ENCODE measurements at places on chromosomes 4 and X.

DNA sequence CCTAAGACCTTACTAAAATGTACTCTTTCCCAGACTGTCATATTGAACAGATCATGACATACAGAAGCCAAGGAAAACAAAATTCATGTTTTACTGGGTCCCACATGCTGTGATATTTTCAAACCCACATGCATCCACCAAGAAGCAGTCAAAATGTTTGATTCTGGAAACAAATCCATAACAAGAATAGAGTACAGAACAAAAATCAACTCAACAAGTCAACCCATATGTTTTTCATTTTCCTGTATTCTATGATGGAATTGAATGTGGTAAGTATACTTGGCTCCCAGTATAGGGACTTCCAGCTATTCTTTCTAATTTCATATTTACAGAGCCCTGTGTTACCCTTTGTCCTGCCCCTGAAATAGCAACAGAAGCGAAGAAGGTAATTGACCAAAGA is 106.8 kb downstream of the COL25A1 start:
- DNase-seq: no peak

- no peak for DNase-seq
Measured at GRCh38 chrX:122913134-122913533, 270.9 kb upstream of the GRIA3 start.

DNA sequence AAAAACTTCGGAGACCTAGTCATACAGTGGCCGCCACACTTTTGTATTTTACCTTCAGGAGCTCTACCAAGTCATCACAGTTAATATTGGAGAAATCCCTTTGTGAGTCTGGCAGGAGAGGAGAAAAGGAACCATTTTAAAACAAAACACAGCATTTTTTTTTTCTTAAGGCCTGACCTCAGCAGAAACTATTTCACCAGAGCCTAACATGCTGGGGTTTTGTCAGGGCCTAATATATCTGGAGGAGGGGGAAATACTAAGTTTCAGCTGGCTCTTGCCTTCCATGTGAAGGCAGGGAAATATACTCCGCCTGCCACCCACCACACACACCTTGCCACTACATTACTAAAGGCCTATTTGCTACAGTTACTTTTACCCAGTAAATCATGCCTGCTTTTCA is 26.5 kb upstream of the BDH2 start:
- no peak for DNase-seq

DNA sequence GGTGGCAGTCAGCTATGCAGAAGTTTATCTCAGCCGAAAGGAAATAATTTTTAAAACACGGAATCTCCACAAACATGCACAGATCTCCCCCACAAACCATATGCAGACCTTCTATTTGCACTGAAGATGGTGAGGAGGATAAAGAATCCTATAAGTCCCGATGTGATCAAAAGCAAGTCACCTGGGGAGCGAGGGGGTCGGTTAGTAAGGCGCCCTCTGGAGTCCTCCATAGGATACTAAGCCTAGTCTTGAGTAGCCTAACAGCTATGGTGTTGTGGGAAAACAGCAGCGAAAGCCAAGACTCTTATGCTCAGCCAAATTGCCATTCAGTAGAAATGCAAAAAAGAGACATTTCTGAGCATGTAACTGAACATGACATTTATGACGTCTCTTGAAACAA is 210.9 kb downstream of the FRMPD4 start:
- DNase-seq: no peak

- DNase-seq: no peak
Measured at GRCh38 chr4:143391895-143392294, 55.2 kb downstream of the GAB1 start.

DNA sequence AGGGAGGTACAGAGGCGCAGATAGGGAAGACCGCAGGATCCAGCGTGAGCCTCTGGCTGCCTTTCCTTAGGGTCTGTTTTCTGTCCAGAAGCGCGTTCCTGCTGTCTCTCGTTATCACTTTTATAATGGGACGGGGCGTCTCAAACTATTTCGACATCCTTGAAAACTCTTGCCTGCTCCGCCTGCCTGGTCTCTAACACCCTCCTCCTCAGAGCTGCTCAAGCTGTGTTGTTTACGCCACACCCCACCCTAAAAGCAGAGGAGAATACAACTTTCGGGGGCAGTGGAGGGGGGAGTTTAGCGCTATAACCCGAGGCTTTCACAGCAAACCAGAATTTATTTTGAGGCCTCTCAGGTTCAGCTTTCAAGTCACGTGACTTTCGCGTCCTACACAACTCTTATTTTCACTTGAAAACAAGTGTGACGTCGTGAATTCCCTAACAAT is 646 bp upstream of the FAM3A start:
- no peak for DNase-seq

DNA sequence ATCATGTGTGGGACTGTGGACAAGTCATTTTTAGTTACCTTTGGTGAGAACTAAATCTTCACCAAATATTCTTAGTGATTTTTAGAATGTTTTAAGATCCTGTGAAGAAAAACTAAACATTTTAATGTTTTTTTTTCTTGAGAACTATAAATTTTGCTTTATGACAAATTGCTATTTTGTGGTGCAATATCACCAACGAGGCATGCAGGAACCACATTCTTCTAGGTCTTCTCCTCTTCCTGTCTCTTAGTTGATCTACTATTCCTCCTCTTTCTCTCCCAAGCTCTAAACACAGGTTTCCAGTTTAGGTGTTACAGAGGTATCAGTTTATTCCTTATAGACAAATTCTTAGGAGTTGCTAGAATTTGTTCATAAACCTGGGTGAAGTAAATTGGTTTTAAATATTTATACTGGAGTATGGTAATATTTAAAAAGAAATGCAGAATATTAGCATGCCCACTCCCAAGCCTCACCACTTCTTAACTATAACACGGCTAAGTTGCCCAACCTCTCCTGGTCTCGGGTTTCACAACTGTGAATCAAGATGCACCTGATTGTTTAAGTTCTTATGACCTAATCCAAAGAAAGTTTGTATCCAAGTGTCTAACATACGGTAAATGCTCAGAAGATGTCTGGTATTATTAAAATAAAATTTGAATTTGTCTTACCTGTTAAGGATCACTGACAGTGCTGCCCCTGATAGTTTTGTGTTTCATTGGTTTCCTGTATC is 56.5 kb upstream of the CLNK start:
- no peak for DNase-seq

- DNase-seq: no peak
Measured at GRCh38 chrX:119745283-119745848, 13.0 kb upstream of the SOWAHD start.

GRCh38 chr4:139857021-139857420 is 191.4 kb downstream of the MGST2 start:
- no peak for DNase-seq

- DNase-seq: peak; percentile 17
Measured at GRCh38 chrX:151680805-151681204, 14.5 kb upstream of the PRRG3 start.

GRCh38 chr4:70197842-70198241 is 2.3 kb downstream of the ODAM start:
- no peak for DNase-seq

DNA sequence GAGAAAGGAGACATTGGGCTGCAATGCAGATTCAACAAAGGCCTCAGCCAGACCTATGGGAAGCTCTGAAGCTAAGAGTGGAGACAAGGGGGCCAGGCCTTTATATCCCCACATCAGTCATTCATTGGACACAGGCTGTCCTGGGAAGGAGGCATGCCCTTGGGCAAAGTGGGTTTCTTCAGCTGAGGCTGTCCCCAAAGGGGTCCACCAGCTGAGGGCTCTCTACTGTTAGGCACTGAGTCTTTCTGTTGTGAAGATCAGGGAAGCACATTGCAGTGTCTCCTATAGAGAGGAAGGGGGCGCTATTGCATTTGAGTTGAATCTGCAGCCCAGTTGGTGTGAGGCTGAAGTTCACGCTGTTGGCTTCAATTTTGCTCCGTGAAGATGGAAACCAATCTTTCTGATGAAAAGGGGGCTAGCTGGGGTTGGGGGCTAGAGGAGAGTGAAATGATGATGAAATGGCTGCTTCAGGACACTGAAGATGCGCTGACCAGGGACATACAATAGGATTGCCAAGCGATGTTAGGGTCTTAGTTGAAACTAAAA is 48.0 kb downstream of the SLC25A5 start:
- DNase-seq: peak; percentile 62

DNA sequence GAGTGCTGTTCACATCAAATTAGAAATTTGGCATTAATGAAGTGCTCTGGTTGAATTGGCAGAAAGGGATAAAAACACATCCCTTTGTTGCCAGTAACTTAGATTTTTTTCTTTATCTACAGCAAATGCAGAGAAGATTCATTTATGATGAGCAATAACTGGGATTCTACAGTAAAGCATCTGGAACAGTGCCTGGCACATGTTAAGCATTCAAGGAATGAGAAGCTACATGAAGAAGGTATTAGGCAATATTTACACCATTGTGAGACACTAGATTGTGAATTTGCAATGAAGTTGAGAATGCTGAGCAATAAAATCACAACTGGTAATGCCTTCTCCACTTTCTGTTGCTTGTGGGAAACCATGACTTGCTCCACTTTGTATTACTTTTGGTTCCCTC is 33.5 kb downstream of the PCDH19 start:
- DNase-seq: no peak

- no peak for DNase-seq
Measured at GRCh38 chr4:72107456-72107855, 75.7 kb downstream of the NPFFR2 start.

DNA sequence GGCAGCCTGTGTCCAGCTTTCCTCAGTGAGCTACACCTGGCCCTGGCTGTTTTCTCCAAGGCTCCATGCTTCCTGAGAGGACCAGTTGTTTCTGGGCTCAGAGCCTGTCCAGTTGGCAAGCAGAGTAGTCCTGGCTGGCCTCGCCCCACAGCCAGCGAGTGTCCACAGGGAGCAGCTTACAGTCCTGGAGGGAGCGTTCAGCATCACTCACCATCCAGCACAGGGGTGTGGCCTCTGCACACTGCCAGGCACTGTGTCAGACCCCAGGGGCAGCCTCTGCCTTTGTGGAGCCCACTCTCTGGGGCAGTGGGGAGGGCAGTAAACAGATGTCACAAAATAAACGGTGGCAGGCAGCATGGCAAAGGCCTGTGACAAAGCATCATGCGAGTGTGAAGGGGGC is 23.9 kb downstream of the EVC start:
- DNase-seq: no peak

- no peak for DNase-seq
Measured at GRCh38 chrX:135389243-135389642, 32.5 kb upstream of the SMIM10L2A start.

DNA sequence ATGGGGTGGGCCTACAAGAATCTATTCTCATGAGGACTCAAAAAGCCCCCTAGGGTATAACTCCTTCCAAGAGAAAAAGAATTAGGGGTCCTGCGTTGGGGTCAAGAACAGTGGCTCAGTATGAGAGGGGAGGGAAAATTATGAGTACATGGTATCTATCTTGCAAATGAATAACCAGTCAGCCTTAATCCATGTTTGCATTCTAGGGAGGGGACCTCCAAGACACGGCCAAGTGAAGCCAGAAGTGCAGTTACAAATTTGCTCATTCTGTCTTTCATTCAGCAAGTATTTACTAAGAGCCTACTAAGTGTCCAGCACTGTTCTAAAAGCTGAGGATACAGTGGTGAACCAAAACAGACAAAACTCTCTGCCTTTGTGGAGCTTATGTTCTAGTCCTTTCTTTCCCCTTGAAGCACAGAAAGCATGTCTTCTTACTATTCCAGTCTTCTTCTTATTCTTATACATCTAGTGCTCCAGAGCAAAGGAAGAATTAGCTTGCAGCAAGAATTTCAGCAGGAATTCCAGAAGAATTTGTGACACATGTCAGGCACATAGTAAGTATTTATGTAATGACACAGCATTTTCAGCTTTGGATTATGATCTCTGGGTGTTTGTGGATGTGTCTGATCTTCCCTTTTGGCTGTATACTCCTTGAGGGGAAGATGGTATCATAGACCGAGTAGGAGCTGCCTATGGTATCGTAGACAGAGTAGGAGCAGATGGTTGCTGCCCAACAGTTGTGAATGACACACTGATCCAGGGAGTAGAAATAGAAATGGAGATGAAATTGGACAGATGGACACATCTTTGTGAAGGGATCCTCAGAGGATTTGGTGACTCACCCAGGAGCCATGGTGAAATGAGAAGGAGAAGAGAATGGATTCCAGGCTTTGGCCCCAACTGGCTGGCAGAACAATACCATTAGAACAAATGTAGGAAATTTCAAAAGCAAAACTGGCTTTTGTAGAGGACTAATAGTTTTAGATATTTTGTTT is 75.9 kb downstream of the COQ2 start:
- no peak for DNase-seq

DNA sequence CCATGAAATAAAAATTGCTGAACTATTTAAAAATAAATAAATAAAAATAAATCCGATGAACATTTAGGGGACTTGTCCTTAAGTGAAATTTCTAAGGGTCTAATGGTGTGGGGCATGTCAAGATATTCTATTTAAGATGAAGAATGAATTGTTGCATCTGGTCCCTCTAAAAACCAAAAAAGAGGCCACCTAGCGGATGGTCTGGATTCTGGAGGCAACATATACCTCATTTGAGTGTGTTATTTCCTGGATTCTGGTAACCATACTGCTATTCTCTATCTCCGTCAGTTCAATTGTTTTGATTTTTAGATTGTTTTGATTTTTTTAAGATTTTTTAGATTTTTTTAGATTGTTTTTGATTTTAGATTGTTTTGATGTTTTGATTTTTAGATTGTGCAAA is 28.3 kb downstream of the AGTR2 start:
- DNase-seq: no peak

- DNase-seq: no peak
Measured at GRCh38 chr4:35649778-35650177, 594.5 kb downstream of the ARAP2 start.

DNA sequence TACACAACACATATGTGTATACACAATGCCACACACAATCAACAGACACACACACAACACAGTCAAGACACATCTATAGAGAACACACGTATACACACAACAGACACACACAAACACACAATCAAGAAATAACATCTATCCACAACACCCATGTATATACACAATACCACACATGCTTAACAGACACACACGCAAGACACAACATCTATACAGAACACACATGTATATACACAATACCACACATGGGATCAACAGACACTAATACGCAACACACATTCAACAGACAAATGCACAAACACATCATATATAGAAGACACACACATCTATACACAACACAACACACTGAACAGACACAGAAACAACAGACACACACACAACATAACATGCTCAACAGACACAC is 234.8 kb downstream of the SHOX start:
- no peak for DNase-seq

DNA sequence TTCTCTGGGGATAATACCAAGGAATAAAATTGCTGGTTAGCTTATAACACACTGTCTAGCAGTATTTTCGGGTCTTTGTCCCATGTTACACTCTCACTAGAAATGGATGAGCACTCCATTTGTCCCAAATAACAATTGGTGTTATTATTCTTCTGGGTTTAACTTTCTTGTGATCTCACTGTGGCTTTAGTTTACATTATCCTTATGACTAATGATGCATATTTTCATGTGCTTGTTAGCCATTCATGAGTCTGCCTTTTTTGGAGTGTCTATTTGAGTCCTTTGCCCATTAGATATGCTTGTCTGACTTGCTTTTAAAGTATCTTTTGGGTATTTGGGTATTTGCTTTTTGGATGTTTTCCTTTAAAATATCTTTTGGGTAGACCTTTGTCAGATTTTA is 372.9 kb upstream of the TENM3 start:
- DNase-seq: no peak
